Foreskin fibroblast (primary cell): ENCODE measurements at places on chromosomes 6 and 20.
A peak's percentile ranks its signal among the peaks of the same experiment; 100 is the strongest.

GRCh38 chr6:47141171-47141570 lies 99.0 kb upstream of the ADGRF1 start:
- peak; percentile 66 for DNase-seq

GRCh38 chr6:149060985-149061760 lies 256.3 kb upstream of the TAB2 start:
- DNase-seq = no peak

- DNase-seq = no peak
Measured at GRCh38 chr20:13717631-13718044, 67.1 kb downstream of the ESF1 start.

- no peak for DNase-seq
Measured at GRCh38 chr6:119322034-119322433, 27.5 kb downstream of the MAN1A1 start.

- no peak for DNase-seq
Measured at GRCh38 chr20:8000796-8001195, 18.8 kb downstream of the TMX4 start.

DNA sequence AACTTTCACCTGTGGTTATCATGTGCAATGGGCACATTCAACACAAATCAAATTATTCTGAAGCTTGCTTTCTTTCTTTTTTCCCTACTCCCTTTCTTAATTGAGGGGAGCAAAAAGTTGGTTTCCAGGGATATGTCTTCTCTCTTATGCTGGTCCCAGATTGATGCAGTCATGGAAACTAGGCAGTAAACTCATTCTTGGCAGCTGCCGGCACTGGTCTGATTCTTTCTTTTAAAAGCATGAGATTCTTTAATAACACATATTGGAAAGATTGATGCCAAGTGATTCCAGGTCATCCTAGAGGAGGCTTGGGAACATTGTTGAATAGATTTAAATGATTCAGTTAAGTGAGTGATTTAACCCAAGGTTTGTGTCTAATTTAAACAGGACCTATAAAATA lies 29.0 kb downstream of the PTPRA start:
- DNase-seq = no peak

- DNase-seq = no peak
Measured at GRCh38 chr6:25387483-25387882, 108.3 kb downstream of the CARMIL1 start.
